ENCODE measurements at places on chromosomes 12 and 14.

DNA sequence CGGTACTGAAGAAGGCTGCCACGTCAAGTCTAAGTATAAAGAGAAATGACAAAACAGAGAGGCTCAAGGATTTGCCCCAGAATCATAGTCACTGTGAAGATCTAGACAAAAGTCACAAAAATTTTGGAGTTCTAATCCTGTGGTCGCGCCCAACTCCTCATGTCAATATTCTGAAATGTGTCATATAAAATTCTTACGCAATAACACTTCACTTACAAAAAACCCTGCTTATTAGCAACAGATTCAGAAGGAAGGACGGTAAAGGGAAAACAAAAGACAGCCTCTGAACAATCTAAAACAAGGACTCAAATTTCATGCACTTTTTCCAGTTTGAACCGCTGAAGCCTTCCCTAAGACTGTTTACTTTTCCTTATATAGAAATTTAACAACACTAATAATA lies 94.7 kb downstream of the TSPAN8 start:
- no peak for DNase-seq

DNA sequence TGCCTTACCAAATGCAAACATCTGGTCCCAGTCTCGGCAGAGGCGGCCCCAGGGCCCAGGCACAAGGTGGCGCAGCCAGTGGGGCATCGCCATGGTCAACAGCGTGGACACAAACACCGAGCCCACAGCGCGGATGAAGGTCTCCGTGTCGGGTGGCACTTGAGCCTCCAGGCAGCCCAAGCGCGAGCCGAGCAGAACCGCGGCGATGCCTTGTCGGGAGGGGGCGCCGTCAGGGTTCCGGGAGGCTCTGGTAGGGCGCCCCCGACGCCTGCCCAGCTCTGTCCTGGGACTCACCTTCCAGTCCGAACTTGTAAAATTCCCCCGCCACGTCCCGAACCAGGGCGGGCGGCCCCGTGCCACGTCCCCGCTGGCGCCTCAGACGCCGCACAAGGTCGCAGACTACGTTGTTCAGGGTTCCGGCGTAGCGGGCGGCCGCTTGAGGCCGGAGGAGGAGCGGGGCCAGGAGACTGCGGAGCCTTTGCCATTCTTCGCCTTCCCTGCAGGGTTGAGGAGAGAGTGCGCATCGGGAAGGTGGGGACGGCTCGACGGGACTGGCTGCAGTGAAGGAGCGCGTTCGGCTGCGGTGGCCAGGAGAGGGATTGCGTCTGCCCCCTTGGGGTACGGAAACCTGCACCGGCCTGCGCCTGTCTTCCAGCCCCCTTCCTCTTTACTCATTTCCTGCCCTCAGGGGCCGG lies 1.7 kb downstream of the CYP27B1 start:
- DNase-seq, result no peak

DNA sequence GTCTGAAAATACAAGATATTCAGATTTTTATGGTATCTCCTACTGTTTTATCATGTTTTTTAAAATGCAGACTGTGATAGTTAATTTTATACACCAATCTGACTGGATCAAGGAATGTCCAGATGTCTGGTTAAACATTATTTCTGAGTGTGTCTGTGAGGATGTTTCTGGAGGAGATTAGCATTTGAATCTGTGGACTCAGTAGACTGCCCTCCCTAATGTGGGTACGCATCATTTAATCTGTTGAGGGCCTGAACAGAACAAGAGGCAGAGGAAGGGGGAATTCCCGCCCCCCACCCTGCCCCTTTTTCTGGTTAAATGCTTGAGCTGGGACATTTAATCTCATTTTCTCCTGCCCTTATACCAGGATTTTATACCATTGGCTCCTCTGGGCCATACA lies 72.1 kb downstream of the AVPR1A start:
- DNase-seq, result no peak

DNA sequence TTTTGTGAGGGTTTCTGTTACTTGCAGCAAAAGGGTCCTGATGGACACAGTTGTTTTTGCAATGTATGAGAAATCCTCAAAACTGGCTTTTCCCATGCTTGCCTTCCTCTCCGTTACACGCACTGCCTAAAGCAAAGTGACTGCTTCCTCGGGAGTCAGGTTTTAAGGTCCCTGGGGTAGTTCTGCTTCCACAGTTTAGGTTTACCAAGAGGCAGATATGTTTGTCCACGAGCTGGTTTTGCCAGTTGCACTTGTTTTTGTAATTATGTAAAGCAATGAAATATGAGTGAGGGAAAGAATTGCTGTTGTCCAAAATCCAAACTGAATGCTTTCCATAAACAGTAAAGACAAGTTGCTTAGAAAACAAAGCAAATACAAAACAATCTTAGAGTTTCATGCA lies 290.7 kb upstream of the AMIGO2 start:
- no peak for DNase-seq

GRCh38 chr14:51516706-51517395 lies 134.9 kb upstream of the FRMD6 start:
- DNase-seq, result no peak

Data from non-pigmented ciliary epithelial cell (primary cell).